Activated CD4-positive, alpha-beta memory T cell treated with anti-CD3 and anti-CD28 coated beads, Interleukin-2, amount 10 ng/mL, durations not matched to agents 7 days and 5 days (primary cell): ENCODE measurements at places on chromosomes 5 and 9. TPM values are rescaled to one million over a fixed set of nuclear protein-coding genes. Genes with fewer than 3 reads are reported as not detected.

- no peak for DNase-seq
Observed at GRCh38 chr9:89941875-89942274, 337.1 kb downstream of the GADD45G start.

DNA sequence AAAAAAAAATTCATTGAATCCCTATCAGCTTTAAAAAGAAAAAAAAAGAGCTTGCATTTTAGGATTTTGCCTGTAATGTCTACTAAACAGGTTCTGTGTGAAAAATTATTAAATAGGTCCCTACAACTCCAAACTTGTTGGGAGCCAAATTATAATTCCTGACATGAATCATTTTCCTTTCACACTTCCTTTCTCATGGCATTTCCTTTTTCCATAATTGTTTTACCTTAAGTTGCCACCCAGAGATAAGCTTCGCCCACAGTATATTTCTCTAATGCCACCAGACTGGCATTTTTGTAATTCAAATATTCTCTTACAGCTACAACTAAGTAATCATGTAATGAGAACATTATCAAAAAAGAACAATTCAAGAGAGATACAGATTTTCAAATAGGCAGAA is 348.8 kb downstream of the EFNA5 start:
- DNase-seq: no peak

Gene PCDHA1
- not detected for total RNA-seq

GRCh38 chr5:170483701-170484458 is 19.9 kb upstream of the KCNIP1 start:
- DNase-seq: no peak

Gene ZNF782
- total RNA-seq: 4.2 TPM

DNA sequence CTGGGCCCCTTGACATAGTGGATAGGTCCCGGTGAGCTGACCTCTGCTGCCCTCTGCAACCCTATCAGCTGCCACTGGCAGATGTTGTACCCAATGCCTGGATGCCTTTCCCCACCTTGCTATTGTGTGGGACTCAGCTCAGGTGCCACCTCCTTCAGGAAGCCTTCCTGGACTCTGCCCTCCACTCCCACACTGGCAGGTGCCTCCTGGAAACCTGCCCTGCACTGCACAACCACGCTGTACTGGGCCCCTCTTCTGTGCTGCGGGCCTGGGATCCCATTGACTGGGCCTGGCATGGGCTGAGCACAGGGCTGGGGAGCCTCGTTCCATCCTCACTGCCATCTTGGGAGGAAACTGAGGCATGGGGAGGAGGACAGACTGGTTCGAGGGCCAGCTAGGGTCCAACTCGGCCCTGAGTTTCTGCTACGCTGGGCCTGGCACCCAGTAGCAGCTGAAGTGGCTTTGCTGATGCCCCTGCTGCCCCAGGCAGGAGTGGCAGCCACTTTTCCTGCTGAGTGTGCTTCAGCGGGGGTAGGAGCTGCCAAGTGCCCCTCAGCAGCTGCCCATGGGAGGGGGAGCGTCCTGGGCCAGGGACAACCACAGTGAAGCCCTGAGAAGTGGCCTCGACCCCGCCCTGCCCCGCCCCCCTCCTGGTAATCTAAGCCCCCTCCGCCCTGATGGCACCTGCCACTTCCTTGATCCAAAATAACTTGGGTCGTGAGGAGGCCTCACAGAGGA is 1.3 kb downstream of the AK1 start:
- no peak for DNase-seq

DNA sequence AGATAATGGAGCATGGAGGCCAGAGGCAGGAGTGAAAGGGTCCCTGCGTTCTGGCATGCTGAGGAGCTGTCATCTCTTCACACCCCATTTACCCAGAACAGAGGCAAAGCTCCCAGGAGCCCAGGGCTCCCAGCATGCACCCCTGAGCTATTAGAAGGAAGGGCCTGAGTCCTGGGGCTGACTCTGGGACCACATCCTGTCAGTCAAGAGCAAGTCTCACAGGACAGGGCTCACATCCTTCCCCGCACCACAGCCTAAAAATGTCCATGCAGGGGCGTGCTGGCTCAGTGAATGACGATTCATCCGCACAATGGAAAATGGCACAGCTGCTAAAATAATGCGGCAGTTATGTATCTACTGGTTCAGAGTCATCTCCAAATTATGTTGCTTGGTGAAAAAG is 31.4 kb downstream of the CAMK2A start:
- no peak for DNase-seq

DNA sequence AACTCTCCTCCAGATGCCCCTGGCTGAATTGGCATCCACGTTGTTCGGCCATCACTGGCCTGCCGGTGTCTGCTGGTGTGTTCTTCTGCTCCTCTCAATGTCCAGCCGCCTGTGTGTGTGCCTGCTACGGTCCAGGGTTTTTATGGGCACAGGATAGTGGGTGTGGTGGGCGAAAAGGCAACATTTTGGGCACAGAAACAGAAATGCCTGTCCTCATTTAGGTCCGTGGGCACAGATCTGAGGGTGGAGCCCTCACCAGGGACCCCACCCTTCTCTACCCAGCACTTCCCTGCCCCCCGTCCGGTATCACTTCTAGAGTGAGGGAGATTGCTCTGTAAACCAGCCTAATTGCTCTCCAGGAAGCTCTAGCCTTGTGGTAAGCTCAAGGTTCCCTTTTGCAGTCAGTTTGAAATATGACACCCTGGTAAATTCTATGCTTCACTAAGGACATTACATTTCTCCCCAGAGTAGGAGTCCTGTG is 410.1 kb downstream of the MAT2B start:
- DNase-seq: no peak

DNA sequence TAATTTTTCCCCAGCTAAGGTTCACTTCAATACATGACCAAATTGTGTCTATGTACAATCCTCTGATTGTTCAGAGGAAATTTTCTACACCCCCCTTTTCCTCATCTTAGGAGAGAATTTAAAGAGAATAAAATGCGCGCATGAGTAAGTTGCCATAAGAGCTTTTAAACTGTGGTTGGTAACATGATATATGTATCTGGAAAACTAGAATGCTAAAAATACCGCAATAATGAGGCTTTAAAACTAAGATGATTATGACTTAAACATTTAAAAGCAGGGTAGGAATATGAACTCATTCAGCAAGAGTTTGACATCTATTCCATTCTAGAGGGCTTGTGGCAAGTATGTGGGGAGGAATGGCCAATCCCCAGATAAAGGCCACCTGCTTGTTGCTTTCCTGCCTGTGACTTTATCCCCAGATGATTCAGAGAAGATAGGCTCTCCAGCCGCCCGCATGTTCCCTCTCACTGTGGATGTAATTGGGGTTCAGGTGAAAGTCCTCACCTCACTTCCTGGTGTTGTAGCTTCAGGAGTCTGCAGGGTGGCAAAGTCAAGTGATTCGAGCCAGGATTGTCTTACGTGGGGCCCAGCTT is 26.5 kb upstream of the BASP1 start:
- no peak for DNase-seq

DNA sequence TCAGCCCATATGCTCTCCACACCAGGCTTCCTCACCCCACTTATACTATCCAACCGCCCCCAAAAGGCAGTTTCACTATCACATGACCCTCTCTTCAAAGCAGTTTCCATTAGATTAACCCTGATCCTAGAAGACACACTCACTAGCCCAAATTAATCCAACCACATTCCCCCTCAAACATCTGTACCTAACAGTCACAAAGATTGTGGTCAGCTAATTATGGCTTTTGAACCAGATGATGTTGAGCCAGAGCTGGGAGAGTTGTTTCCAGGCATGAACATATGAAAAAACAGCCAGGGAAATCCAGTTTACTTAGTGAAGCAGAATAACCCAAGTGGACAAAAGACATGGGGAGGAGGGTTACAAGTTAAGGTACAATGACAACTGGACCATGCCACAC is 131.2 kb downstream of the SPOCK1 start:
- no peak for DNase-seq

- DNase-seq: no peak
Observed at GRCh38 chr9:75105841-75106240, 17.5 kb downstream of the OSTF1 start.

Gene ENTPD2
- total RNA-seq: 0.15 TPM

Gene GGTA1
- total RNA-seq: not detected

DNA sequence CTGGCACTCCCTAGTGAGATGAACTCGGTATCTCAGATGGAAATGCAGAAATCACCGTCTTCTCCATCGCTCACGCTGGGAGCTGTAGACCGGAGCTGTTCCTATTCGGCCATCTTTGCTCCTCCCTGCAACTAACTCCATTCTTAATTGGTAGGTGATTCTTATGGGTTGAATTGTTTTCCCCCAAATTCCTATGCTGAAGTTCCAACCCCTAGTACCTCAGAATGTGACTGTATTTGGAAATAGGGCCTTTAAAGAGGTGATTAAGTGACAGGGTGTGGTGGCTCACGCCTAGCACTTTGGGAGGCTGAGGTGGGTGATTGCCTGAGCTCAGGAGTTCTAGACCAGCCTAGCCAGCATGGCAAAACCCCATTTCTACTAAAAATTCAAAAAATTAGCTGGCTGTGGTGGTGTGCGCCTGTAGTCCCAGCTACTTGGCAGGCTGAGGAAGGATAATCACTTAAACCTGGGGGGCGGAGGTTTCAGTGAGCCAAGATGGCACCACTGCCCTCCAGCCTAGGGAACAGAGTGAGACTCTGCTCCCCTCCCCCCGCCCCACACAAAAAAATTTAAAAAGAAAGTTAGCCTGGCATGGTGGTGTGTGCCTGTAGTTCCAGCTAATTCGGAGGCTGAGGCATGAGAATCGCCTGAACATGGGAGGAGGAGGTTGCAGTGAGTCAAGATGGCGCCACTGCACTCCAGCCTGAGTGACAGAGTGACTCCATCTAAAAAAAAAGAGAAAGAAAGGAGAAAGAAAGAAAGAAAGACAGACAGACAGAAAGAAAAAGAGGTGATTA is 25.2 kb upstream of the FOCAD start:
- DNase-seq: peak; percentile 19

DNA sequence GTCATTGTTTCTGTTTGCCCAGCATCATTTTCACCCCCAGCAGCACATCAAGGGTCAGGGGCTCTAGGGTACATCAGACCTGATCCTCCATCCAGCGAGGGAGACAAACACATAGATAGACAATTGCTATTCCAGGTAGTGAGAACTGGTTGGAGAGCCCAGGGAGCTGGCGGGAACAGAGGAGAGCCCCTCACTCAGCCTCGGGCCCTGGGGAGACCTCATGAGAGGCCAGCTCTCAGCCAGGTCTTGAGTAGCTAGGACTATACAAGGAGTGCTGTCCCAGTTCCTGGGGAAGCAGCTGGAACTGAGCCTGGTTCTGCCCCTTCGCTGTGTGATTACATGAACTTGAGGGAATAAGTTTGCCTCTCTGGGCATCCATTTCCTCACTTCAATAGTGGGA is 80.3 kb downstream of the HRH2 start:
- no peak for DNase-seq

- DNase-seq: no peak
Observed at GRCh38 chr9:100375658-100376057, 22.9 kb upstream of the TEX10 start.

DNA sequence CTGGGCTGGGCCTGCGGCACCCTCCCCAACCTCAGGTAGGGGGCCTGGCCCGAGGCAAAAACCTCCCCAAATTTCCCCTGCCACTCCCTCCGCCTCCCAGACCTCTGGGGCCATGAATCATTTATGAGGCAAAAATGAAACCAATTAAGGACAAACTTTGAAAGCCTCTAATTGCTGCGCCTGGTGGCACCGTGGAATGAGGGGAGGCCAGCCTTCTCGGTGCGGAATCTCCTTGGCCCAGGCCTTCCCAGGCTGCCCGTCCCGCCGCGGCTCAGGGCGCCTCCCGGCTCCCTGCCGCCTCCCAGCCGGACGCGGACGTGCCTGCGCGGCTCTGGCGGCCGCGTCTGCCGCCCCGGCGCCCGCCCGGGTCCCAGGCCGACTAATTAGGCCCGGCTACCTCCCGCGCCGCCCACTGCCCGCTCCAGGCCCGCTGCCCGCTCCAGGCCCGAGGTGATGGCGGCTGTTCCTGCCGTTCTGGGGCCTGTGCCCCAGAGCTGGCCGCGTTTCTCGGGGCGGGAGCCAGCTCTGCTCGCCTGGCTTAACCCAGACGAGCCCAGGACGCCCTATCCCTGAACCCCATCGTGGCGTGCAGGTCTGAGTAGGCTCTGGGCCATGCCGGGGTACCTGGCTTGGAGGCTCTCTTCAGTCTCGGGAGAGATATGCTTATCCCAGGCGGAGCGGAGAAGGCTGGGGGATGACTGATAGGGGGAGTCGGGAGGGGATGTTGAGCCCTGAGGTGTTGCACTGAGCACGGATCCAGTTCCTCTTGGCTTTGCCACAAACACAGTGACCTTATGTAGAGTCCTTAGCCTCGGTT is 20.1 kb downstream of the CXXC5 start:
- DNase-seq: peak; percentile 47

GRCh38 chr9:135218331-135219225 is 131.1 kb downstream of the OLFM1 start:
- no peak for DNase-seq
